ENCODE measurements at places on chromosomes 12 and 14. TPM values are rescaled to one million over a fixed set of nuclear protein-coding genes. Genes with fewer than 3 reads are reported as not detected.

Gene CNTN1
- 2.3 TPM for total RNA-seq

DNA sequence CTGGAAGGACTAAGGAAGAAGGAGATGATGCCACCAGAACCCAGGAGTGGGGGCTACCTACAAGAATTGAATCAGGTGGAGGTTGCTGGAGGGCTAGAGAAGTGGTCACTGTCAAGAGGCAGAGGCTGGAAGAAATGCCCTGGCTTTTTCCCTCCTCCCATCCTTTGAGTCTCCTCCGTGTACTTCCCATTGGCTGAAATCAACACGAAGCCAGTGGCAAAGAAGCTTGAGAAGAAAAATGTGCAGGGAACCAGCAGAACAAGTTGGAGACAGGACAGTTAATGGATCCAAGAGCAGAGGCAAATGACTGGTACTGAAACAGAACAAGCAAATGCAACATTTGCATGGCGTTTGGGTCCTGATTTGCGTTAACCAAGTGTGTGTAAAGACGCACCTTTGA lies 9.1 kb upstream of the FBLN5 start:
- no peak for DNase-seq

DNA sequence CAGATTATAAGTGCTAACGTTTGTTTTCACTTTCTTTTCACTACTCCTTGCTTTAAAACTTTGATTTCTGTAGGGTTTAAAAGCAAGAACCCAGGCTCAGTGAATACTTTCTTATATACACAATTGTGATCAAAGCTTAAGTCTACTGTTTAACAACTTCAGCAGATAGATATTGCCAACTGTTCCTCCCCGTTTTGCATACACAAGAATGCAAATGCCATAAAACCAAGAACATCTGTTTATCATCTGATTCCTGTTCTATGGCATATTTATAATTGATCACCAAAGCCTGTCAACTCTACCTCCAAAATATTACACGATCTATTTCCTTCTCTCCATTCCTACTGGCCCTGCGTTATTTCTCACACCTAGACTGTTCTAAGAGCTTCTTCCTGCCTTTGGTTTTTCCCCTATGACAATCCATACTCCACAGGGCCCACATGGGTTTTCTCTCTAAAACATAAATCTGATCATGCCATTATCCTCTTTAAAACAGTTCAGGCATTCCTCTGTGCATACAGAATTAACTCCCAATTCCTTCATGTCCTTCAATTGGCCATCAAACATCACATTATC lies 15.9 kb downstream of the MED13L start:
- no peak for DNase-seq

GRCh38 chr12:45703942-45704341 lies 25.6 kb upstream of the ARID2 start:
- no peak for DNase-seq

DNA sequence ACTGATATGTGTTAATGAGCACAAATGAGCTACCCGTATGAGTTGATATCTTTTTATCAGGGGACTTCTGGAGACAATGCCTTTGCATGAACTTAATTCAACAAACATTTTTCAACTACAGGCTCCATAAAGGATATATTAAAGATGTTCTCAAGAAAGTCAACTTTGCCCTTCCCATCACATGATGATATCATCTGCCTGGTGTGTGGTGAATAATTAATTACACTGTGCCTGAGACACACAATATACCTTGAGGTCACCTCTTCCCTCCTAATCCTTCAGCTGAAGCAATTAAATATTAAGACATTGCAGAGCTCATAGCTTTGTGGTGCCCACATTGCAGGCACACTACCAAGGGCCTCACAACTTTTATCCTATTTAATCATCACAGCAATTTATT lies 22.3 kb upstream of the NTF3 start:
- no peak for DNase-seq

GRCh38 chr12:93805736-93806141 lies 128.6 kb downstream of the CRADD start:
- peak; percentile 50 for DNase-seq

DNA sequence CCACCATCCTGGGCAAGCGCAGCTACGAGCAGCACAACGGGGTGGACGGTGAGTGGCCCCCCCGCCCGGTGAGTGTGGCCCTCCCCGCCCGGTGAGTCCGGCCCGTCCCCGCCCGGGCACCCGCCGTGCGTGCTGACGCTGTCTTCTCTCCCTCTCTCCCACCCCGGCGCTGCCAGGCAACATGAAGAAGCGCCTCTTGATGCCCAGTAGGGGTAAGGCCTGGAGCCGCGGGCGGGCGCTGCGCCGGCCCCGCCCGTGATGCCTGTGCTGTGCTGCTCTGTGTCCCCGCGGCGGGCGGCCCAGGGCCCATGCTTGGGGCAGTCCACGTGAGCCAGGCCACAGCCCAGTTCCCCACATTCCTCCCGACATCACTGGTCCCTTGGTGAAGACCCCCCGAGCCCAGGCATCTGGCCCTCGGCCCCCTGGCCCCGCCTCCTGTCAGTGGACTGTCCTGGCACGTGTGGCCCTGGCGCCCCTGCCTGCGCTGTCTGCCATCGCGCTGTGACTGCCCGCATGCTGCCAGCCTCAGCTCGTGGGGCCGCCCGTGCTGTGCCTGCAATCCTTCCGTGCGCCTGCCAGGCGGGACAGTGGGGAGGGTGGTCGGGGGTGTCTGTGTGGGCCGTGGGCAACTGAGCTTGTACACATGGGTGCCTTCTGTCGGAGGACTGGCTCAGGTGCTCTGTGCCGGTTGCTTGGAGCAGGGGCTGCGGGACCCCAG lies 7.9 kb upstream of the CRIP2 start:
- no peak for DNase-seq

- DNase-seq: no peak
Observed at GRCh38 chr12:50166799-50167048, 445 bp downstream of the CERS5 start.

GRCh38 chr12:73514672-73515071 lies 1023.0 kb upstream of the ATXN7L3B start:
- DNase-seq: no peak

Data from epithelial cell of proximal tubule (primary cell).